ENCODE measurements at places on chromosomes 6 and 20.

GRCh38 chr6:7260291-7261031, 52.5 kb downstream of the SSR1 start:
- DNase-seq, result no peak

DNA sequence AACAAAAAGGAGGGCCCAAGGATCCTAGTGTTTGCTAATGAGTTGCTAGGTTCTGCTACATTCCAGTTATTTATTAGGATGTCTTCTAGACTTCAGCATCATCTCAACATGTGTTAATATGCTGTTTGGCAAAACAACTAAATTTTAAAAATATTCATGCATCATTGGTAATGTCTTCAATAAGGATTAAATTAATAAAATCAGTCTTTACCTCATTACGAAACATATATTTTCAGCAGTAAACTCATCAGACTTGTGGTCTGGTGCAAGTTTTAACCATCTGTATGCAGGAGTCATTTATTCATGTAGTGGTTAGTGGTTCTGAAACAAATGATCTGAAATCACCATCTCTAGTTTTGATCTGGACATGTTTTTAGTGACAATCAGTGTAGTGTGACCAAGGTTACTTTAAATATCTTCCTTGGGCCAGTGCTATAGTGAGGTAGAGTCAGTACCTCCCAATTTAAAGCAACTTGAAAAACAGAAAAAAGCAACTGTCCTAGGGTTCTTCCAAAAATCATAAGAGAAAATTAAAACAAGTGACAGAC, 85.0 kb upstream of the KCNK16 start:
- no peak for DNase-seq

- DNase-seq, result no peak
Measured at GRCh38 chr20:59703046-59703445, 98.7 kb downstream of the PHACTR3 start.

- DNase-seq, result no peak
Measured at GRCh38 chr6:130632897-130633296, 194.3 kb upstream of the SMLR1 start.

DNA sequence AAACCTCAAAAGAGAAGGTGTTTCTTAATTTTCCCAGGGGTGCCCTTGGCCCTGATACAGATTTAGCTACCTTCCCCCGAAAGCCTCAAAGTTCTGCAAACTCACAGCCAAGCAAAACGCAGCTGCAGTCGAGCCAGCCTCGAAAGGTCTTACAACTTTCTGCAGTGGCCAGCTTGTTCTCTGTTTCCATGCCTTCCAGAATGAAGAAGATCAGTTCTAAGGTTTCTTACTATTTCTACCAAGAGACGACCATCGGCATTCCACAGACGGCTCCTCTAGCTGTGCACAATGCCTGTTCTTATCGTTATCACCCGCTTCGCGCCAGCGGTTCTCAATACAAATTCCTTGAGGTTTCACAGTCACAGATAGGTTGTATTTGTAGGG, 28.5 kb upstream of the CCR6 start:
- no peak for DNase-seq

DNA sequence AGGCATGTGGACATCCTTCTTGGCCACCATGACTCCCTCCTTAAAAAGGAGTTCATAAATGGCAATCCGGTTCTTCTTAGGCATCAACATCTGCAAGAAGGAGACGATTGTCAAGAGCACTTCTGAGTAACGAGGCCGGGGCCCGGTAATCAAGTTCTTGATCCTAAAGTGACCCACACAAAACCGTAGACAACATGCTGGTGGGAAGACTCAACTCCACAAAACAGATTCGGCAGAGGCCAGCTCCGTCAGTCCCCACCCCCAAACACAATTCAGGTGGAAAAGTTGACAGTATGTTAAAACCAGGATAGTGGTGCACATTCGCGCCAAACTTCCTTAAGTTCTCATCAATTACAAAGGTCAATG, 754 bp downstream of the RPS10 start:
- DNase-seq, result no peak

GRCh38 chr6:54041239-54041638, 70.0 kb upstream of the MLIP start:
- no peak for DNase-seq

All from germinal center (tissue), 1 donor.